ENCODE measurements at places on chromosomes 4 and X. TPM values are rescaled to one million over a fixed set of nuclear protein-coding genes. Genes with fewer than 3 reads are reported as not detected.
A peak's percentile ranks its signal among the peaks of the same experiment; 100 is the strongest.

The GAGE12H gene
- not detected for total RNA-seq

The AREG gene
- 1.5 TPM for total RNA-seq

The GYPE gene
- not detected for total RNA-seq

The ZNF41 gene
- 5.7 TPM for total RNA-seq

The ADH6 gene
- total RNA-seq: not detected

The CCNA2 gene
- total RNA-seq: 6.2 TPM

The ADGRG2 gene
- total RNA-seq: not detected

The RIPPLY1 gene
- not detected for total RNA-seq

The P2RY8 gene
- total RNA-seq: not detected

The CT45A5 gene
- not detected for total RNA-seq

The HSFX2 gene
- not detected for total RNA-seq

The ZXDB gene
- 4.8 TPM for total RNA-seq

The SEC31A gene
- 483 TPM for total RNA-seq

The NEXMIF gene
- 0.48 TPM for total RNA-seq

DNA sequence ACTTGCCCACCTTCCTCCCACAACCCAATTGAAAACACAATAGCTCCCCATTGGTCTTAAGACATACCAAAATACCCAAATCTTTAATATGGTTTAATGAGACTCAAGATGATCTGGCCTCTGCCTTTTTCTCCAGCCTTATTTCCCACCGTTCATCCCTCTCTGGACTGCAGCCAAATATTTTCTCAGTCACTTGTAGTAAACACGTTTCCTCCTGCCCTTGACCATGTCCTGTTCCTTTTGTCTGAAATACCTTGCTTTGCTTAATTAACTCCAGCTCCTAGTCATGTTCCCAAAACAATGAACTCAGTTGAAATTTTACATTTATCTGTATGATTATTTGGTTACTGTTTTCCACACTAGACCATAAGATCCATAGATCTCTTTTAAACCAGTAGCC is 8.4 kb upstream of the NUP54 start:
- H3K4me1 ChIP-seq: no peaks in the 10 kb centered on the region
- H3K27me3 ChIP-seq: no peaks in the 10 kb centered on the region
- no peak overlapping the region for H3K4me3 ChIP-seq
- no peak for DNase-seq
- peaks cover 5% of the 10 kb centered on the region for H3K36me3 ChIP-seq

GRCh38 chrX:72304877-72305276 is 837 bp downstream of the CITED1 start:
- H3K27me3 ChIP-seq: peaks cover 46% of the 10 kb centered on the region
- no peak for DNase-seq
- H3K4me3 ChIP-seq: peak overlapping the region; percentile 39
- no peaks in the 10 kb centered on the region for H3K36me3 ChIP-seq

DNA sequence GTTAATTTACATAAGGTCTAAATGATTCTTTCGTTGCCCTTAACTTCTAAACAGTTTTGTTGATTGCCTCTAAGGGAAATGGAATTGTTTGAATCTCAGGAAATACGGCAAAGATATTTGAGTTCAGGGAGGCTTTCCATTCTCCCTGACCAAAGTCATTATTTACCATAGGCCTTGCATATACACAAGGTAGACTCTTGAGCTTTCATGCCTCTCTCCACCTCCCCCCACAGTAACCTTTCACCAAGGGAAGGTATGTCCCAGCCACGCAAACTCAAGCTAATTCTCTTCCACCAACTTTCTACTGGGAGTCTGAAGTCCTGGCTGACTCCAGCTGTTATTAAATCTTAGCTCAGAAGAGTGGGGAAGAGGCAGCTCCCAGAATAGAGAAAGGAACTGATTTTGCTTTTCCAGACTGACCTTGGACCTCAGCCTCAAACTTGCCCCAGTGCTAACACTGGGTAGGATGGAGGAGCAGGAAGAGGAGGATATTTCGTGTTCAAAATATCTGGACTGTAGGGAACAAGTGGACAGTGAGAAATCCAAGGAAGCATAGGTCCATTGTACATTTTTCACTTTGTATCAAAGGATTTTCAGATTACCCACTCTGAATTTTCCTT is 1.4 kb downstream of the IGSF1 start:
- H3K36me3 ChIP-seq: no peaks in the 10 kb centered on the region
- no peaks in the 10 kb centered on the region for H3K4me1 ChIP-seq
- no peaks in the 10 kb centered on the region for H3K27me3 ChIP-seq
- DNase-seq: no peak

GRCh38 chr4:112865443-112865842 is 184.0 kb upstream of the ANK2 start:
- H3K27me3 ChIP-seq: no peaks in the 10 kb centered on the region
- no peaks in the 10 kb centered on the region for H3K4me1 ChIP-seq
- H3K4me3 ChIP-seq: no peak overlapping the region
- H3K27ac ChIP-seq: no peak overlapping the region
- no peak for DNase-seq

DNA sequence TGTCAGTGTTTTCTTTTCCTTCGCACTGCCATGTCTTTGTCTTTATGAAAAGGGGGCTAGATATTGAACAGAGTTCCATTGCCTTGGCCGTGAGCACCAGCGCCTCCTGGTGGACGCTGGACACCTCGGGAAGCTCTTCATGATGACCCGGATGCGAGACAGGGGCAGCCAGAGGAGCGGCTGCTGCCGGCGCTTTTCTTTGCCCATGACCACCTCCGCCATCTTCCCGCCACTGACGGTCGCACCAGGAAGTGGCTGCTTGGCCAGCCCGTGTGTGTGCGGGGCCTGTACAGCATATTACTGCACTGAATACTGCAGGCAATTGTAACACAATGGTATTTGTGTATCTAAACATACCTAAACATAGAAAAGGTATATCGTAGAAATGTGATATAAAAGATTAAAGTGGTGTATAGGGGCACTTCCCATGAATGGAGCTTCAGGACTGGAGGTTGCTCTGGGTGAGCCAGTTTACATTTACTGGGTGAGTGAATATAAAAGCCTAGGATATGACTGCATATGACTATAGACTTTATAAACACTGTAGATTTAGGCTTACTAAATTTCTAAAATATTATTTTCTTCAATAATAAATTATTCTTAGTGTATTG is 15.8 kb upstream of the GRIA2 start:
- H3K36me3 ChIP-seq: no peaks in the 10 kb centered on the region
- H3K4me3 ChIP-seq: no peak overlapping the region
- no peaks in the 10 kb centered on the region for H3K27me3 ChIP-seq
- no peak overlapping the region for H3K27ac ChIP-seq
- no peaks in the 10 kb centered on the region for H3K4me1 ChIP-seq

DNA sequence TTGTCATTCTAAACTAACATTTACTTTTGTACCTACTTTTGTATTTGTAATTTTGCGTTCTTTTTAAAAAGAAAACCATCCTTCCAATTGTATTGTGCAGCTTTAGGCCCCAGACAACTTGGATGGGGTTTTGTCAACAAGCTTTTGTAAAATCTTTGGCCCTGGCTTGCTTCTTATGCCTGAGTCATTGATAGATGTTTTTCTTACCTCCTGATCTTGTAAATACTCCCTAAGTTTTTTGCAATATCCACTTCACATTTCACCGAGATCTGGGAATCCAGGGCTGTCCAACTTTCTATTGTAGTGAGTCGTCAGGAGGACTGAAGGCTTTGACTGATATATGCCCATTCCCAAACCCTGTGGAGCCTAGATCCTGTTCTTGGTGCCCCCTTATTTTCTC is 126.9 kb upstream of the GUCY1A1 start:
- no peak overlapping the region for H3K4me3 ChIP-seq
- H3K27me3 ChIP-seq: no peaks in the 10 kb centered on the region
- peaks cover 3% of the 10 kb centered on the region for H3K4me1 ChIP-seq
- H3K36me3 ChIP-seq: no peaks in the 10 kb centered on the region
- DNase-seq: no peak
- H3K27ac ChIP-seq: no peak overlapping the region

DNA sequence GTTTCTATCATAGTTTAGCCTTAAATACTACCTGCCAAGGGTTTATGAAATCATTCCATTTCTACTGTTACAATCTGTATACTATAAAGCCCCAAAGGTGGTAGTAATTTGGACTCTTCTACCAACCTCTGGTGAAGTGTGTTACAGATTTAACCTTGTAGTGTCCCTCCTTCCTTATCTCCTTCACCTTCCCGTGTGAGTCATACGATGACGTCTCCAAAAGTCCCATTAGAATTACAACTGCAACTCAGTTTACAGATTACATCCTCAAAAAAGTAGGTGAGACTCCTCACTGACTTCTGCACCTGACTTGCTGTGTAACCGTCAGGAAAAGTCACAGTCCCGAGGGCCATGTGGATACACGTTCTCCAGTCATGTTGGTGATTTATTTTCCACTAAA is 219.0 kb downstream of the DCTD start:
- H3K4me1 ChIP-seq: no peaks in the 10 kb centered on the region
- peaks cover 5% of the 10 kb centered on the region for H3K36me3 ChIP-seq
- no peak overlapping the region for H3K4me3 ChIP-seq
- peak; percentile 12 for DNase-seq
- no peaks in the 10 kb centered on the region for H3K27me3 ChIP-seq

GRCh38 chr4:111480510-111480909 is 664.7 kb upstream of the FAM241A start:
- peak; percentile 28 for DNase-seq
- no peaks in the 10 kb centered on the region for H3K36me3 ChIP-seq
- H3K4me1 ChIP-seq: no peaks in the 10 kb centered on the region
- H3K4me3 ChIP-seq: no peak overlapping the region
- no peak overlapping the region for H3K27ac ChIP-seq

- no peak overlapping the region for H3K4me3 ChIP-seq
- H3K27me3 ChIP-seq: no peaks in the 10 kb centered on the region
- H3K4me1 ChIP-seq: no peaks in the 10 kb centered on the region
- no peaks in the 10 kb centered on the region for H3K36me3 ChIP-seq
- DNase-seq: peak; percentile 12
- H3K27ac ChIP-seq: no peak overlapping the region
Measured at GRCh38 chr4:112361181-112361791, 64.1 kb downstream of the ALPK1 start.

DNA sequence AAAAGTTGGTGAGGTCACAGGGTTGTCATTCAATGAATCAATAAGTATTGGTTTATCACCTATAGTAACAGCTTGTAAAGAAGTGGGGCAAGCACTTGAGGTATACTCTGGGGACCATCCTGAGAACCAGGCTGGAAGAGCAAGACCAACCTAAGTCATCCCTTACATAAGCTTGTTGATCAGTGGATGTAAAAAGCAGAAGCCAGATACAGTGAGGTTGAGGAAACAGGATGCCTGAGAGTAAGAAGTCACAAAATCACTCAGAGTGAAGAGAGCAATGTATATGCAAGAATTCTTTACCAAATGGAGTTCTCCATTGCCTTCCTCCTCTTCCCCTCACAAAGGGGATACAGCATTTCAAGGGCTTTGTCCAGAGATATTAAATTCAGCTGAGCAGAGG is 76.3 kb upstream of the PACRGL start:
- no peak overlapping the region for H3K27ac ChIP-seq
- H3K4me3 ChIP-seq: no peak overlapping the region
- DNase-seq: no peak
- no peaks in the 10 kb centered on the region for H3K4me1 ChIP-seq
- H3K27me3 ChIP-seq: no peaks in the 10 kb centered on the region
- H3K36me3 ChIP-seq: no peaks in the 10 kb centered on the region

DNA sequence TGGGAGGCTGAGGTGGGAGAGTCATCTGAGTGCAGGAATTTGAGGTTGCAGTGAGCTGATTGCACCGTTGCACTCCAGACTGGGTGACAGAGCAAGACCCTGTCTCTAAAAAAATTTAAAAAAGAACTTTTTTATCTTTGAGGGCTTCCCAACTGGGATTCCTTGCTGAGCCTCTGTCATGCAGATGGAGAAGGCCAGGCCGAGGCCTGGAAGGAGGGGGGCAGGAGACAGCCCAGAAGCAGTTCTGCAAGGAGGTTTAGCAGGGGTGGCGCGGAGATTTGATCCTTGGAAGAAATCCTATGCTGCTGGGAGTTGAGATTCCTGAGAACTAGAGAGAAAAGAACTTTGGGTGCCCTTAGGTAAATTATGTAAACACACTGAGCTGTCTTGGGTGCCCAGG is 2.5 kb upstream of the ARSD start:
- H3K36me3 ChIP-seq: no peaks in the 10 kb centered on the region
- H3K27ac ChIP-seq: no peak overlapping the region
- no peaks in the 10 kb centered on the region for H3K4me1 ChIP-seq
- DNase-seq: no peak
- no peak overlapping the region for H3K4me3 ChIP-seq
- H3K27me3 ChIP-seq: no peaks in the 10 kb centered on the region

All from astrocyte (in vitro differentiated cells and primary cell).